Activated CD8-positive, alpha-beta memory T cell treated with anti-CD3 and anti-CD28 coated beads for 48 hours (primary cell): ENCODE measurements at places on chromosomes 3 and 15.

GRCh38 chr15:36271048-36271447 lies 308.4 kb upstream of the CDIN1 start:
- DNase-seq, result no peak

- DNase-seq, result no peak
Observed at GRCh38 chr15:53695365-53695764, 64.1 kb downstream of the WDR72 start.

- DNase-seq, result no peak
Observed at GRCh38 chr3:109644746-109645145, 307.4 kb upstream of the DPPA4 start.

- no peak for DNase-seq
Observed at GRCh38 chr3:62500556-62501288, 127.4 kb upstream of the FEZF2 start.

DNA sequence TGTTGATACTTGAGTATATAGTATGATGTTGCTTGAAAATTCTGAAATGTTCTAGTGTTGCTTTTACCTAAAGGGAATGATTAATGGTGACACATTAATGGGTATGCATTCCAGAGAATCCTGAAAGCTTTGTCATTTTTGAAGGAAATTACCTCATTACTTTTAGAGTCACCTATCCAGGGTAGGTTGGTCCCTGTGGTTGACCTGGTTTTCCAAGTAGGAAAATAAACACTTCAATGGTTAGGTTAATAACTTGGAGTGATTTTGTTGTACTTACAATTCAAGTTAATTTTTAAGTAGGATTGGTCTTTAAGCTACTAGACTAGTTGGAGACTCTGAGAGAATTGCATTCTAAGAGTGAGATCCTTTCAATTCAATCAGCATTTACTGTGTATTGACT lies 31.0 kb downstream of the MITF start:
- no peak for DNase-seq

GRCh38 chr3:104974316-104974715 lies 392.4 kb upstream of the ALCAM start:
- no peak for DNase-seq

- no peak for DNase-seq
Observed at GRCh38 chr15:70412794-70413193, 315.1 kb upstream of the TLE3 start.

DNA sequence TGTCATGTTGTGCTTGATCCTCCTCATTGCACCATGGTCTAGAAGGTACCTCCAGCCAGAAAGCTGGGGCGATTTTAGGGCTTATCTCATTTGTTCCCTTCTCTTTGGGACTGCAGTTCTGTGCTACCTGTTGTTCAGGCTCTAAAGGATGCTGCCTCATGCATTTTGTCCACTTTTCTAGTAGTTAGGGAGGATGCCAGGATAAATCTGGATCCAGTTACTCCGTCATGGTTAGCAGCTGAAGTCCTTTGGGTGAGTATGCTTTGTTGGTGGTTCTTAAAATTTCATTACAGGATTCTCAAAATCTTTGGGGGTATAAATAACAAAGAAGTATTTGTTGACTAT lies 8.9 kb downstream of the AKAP13 start:
- no peak for DNase-seq

- DNase-seq, result no peak
Observed at GRCh38 chr3:105351821-105352220, 14.9 kb upstream of the ALCAM start.

DNA sequence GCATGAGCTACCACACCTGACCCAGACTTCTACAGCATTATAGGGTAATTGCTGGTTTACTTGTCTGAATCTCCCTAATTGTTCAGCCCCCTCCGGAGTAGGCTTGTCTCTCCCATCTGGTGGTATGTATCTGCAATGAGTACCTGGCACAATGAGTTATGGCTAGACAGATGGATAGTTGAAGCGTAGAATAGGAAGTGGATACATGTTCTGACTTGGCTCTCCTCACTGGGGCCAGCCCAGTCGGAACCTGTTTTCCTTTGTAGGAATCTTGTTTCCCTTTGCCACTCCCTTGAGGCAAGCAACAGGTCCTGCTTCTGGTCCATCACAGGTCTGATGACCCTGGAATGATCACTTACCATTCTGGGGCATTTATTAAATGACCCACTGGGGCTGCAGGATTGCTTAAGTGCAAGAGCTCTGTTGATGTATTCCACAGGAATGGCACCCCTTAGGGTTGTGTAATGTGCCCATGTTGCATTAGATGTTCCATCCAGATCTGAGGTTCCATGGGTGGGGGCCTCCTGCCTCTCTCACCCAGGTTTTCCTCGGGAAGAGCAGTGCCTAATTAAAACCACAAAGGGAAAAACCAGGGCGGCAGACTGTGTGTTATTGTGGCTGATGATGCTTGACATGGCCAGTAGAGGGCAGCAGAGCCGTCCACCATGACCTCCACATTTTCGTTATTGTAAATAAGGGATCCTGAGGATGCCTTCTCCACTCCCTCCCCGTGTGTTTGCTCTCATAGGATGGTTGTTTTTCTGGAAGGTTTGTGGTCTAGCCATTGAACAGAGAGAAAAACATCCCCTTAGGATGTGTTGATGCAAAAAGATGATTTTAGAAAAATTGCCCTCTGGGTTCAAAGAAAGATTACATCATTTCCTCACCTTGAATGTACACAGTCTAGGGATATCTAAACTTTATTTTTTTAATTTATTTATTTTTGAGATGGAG lies 58.0 kb downstream of the CMTM8 start:
- DNase-seq, result peak; percentile 36

- no peak for DNase-seq
Observed at GRCh38 chr3:140530603-140531002, 147.3 kb upstream of the TRIM42 start.

DNA sequence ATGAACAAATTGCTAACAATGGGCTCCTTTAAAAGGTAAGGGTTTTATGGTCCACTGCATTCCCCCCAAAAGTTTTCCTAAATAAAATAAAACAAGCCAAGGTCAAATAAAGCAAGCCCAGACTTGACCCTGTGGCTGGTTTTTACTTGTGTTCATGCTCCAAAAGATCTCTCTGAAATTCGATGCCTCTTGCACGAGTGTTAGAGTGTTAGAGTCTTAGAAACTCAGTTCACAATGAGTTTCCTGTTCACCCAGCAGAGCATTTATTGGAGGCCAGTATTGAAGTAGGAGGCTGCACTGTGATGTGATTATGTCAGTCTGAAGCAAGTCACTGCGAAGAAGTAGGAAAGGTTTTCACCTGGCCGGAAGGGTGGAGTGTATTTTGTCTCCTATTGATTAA lies 59.9 kb upstream of the LRTM1 start:
- DNase-seq, result no peak

DNA sequence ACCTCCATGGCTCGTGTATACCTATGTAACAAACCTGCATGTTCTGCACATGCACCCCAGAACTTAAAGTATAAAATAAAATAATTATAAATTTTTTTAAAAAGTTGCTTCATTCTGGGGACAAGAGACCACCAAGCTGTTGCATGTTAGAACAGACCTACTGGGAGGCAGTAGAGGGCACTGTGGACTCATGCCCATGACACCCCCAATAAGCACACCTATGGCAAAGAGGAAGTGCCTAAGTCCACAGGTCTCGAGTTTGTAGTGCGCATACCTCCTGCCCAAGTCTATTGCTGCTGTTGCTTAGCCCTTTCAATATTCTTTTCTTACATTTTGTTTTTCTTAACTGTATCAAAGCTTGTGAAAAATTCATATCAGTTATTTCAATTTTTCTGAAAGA lies 267.9 kb upstream of the THBS1 start:
- no peak for DNase-seq

DNA sequence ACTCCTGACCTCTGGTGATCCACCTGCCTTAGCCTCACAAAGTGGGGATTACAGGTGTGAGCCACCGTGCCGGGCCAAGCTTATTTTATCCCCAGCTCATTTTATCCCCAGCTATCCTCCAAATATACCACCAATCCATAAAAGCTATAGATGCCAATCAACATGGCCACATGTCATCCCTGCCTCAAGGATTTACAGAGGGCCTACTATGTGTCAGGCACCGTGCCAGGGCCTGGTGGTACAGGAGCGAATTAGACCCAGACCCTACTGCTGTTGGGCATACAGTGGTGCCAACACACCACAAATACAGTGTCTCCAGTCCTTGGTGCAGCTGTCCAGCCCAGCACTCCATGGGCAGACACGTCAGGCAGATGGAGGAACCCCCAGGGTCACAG lies 73.4 kb downstream of the SCN5A start:
- DNase-seq, result no peak

DNA sequence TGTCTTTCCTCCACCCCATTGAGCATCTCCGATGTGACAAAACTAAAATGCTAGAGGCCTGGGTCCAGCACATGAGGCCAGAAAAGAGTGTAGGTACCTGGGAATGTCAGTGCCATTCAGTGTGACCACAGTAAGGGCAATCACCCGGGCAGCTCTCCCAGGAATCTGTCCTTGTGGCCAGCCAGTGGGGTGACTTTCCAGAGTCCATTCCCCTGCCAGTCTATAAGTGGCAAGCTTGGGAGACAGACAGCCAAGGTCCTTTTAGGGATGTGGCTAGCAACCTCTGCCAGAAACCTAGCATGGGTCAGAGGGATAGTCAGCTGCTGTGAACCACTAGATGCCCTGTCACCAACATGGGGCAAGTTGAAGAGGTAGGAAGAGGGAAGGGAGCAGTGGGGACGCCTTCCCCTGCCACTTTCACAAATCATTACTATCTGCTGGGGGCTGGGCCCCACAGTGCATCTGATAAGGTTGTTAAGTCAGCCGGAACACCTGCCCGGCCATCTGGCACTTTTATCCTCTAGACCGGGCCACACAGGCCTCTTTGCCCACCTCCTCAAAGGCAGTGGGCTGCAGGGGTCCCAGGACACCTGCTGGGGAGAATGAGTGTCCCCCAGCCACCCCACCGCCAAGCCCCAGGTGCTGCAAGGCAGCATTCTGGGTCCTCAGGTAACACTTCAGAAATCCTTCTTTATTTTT lies 24.8 kb upstream of the DET1 start:
- DNase-seq, result no peak

- DNase-seq, result no peak
Observed at GRCh38 chr3:103406320-103406850, 971.6 kb downstream of the ZPLD1 start.

- DNase-seq, result no peak
Observed at GRCh38 chr15:85763157-85763556, 31.6 kb downstream of the KLHL25 start.

GRCh38 chr3:53989946-53990345 lies 98.3 kb upstream of the SELENOK start:
- no peak for DNase-seq

DNA sequence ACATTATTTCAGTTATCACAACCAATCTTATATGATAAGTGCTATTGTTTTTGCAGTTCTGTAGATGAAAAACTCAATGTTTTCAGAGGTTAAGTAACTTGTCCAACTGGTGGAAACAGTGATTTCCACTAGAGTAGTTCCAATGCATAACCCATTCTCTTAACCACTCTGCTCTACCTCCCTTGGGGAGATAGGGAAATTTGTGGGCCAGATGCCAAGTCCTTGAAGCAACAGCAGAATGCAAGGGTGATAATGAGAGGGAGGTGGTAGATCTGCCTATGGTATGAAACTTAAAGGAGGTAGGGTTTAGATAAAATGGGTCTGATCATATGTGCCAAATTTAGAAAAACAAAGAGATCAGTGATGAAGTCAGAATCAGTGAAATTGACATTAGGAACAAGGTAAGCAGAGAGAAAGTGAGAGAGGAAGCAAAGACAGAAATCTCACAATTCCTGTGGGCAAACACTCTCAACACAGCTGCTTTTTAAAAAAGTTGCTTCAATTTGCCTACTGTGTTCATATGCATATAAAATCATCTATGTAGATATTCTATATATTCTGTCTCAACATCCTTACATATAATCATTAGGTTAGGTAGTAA lies 50.5 kb upstream of the UBP1 start:
- DNase-seq, result no peak

DNA sequence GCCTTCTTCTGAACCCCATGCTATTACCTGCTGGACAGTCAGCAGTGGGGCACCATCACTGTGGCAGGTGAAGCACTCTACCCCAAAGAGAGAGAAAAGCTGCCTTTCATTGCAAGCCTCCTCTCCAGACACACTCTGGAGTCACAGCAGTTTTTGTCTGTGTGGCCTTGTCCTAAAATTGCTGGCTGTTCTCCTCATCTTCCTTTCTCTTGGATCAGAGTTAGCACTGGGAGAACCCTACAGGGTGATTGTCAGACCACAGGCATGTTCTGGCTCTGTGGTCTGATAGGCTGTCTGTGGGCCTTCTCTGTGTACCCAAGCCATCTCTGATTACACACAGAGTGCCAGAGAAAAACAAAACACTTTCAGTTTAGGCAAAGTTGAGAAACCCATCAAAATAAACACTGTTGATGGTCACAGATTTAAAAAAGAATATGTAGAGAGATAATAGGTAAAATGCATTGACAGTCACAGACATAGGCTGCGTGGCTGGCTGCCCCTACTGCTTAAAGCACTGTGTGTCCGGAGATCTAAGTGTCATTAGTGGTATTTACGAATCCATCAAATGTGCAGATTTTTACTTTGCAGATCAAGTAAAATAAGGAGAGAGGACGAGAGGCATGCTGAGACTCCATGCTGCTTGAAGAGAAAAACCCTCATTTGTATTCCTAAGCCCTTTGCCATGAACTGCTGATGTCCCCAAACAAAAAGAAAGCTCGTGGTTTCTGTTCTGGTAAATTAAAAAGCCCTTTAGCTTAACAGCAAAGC lies 689.9 kb downstream of the TUSC7 start:
- no peak for DNase-seq

DNA sequence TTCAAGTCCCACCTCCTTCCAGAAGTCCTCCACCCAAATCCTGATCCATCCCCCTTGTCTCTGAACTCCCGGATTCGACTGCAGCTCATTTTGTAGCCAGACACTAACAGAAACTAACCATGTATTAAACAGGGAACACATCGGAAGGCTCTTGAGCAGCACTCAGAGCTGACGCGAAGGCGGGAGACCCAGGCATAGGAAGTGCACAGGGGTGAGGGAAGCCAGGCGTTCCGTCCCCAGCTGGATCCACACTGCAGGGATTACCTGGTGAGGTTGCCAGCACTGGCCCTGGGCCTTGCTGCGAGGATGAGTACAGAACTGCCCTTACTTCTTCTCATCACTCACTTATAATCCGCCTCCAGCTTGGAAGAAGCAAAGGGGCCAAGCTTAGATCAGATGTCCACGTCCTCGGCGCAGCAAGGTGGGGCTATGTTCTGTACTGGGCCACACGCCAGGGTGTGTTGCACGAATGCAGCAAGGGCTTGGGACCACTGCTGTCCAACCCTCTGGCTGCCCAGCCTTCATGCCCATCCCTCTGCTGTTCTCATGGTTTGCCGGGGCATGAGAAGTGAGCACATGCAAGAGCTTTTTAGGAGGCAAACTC lies 124.2 kb upstream of the SMAD3 start:
- DNase-seq, result no peak

DNA sequence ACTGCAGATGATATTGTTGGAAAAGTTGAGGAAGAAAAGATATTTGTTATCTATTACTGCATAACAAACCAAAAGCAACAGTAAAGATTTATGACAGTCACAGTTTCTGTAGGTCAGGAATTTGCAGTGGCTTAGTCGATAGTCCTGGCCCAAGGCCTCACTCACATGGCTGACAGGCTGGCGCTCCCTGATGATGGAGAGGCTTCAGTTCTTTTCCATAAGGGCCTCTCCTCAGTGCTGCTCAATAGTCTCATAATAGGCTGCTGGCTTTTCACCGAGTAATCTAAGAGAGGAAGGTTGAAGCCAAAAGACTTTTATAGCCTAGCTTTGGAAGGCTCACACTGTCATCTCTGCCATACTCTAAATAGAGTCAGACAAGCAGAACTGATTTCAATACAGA lies 17.7 kb downstream of the IREB2 start:
- no peak for DNase-seq
